ENCODE measurements at places on chromosomes 7 and 10.

GRCh38 chr7:91694351-91694841, 186.1 kb downstream of the MTERF1 start:
- DNase-seq: no peak

DNA sequence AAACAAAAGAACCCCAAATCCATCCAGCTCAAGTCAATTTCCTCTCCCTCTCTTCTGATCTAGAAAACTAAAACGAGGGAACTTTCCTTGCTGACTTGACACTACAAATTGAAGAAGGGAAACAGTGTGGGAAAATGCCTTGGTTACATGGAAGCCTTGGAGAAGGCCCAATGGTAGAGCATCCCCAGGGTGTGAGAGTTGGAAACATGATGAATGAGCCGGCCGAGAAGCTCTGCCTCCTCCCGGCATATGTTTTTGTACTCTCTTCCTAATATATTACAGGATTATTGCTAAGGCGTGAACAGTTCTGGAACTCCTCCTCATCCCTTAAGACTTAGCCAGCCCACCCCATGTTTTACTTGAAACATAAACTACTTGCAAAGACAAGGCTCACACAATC, 618.2 kb upstream of the MGMT start:
- no peak for DNase-seq

DNA sequence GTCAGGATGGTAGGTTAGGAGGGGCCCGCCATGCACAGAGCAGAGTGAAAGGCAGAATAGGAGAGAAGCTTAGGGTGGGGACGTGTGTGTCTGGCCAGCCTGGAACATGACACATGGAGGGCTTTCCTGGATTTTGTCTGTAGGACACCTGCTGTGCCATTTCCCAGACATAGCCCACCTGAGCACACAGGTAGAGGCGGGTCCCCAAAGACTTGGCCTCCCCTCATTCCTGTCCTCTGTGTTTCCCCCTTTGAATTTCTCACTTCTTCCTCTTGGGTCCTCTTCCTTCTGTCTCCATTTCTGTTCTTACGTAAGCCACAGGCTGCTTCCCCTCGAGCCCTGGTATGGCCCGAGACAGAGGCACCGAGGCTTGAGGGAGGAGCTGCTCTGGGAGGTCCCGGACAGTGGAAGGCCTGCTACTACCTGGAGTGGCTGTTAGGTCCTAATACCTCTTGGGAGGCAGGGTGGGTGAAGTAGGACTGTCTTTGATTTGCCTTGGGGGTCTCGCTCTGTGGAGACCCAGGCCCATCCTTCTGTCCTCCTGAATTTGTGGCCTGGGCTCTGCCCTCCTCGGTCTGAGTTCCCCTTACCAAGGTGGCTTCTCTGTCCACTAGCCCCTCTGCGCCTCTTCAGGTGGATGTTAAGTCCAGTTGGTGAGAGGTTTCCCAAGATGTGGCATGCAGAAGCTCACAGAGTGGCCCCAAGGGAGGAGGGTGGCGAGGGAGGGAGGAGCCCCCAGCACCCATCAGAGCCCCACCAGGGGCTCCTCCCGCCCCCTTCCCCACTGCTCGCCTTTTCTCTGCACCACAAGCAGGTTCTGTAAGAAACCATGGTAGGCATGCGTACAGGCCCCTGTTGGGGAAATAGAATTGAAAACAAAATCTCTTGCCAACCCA, 5.5 kb downstream of the ZNF775 start:
- DNase-seq: no peak

- no peak for DNase-seq
Measured at GRCh38 chr7:28490831-28491230, 78.5 kb downstream of the CREB5 start.

GRCh38 chr7:26155531-26156375, 3.8 kb downstream of the NFE2L3 start:
- no peak for DNase-seq

GRCh38 chr7:84042110-84042539, 152.5 kb downstream of the SEMA3A start:
- DNase-seq: no peak

- DNase-seq: no peak
Measured at GRCh38 chr10:30792025-30792424, 162.5 kb upstream of the LYZL2 start.

GRCh38 chr10:64626924-64627323, 1105.7 kb downstream of the REEP3 start:
- peak; percentile 28 for DNase-seq

- DNase-seq: no peak
Measured at GRCh38 chr7:156802214-156802613, 90.8 kb downstream of the LMBR1 start.

DNA sequence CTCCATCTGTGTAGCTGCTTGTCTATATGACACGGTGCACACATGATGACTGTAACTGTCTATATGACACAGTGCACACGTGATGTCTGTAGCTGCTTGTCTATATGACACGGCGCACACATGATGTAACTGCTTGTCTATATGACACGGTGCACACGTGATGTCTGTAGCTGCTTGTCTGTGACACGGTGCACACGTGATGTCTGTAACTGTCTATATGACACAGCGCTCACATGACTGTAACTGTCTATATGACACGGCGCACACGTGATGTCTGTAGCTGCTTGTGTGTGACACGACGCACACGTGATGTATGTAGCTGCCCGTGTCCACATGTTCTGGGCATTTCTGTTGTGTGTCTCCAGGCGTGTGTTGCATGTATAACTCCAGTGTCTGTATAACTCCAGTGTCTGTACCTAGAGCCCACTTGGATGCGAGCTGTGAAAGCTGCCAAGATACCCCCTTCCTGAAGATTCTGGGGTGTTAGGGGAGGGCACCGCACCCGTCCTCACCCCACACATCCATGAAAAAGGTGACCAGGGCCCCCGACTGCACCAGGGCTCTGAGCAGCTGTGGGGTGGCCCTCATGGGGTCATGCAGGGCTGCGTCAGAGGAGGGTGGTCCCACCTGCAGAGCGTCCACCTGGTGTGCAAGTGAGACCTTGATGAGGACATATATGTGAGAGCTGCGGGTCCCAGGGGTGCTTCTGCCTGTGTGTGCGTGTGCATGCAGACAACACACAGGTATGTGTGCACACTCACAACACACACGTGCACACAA, 137.9 kb downstream of the ELFN1 start:
- DNase-seq: no peak

DNA sequence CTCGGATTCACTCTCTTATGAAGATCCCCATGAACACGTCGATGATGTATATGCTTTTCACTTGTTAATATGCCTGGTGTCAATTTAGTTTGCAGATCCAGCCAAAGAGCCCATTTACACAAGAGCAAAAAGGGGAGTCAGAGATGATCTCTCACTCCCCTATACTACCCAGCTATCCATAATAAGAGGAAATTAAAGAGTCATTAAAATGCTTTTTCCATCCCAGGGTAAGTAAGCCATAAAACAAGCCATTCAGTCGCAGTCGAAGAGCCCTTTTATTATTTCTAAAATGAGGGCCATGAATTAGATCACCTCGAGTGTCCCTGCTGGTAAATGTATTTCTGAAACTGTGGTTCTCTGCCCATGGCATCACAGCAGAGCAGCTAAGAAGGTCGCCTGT, 41.2 kb downstream of the CHCHD3 start:
- no peak for DNase-seq

DNA sequence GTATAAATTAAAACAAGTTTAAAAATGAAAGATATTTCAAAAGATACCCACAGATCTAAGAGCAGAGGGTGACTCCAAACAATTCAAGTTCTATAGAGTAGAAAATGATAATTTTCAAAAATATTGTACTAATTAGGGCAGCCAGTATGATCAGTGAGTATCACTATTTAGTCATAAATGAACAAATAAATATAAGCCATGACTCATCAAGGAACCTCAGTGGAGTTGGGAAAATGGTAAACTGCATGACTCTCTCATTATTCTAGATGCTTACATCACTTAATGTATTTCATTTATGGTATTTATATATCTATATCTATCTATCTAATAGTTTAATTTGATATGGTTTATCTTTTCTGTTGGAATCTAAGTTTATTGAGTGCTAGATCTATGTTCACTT, 94.3 kb downstream of the THSD7A start:
- no peak for DNase-seq

- no peak for DNase-seq
Measured at GRCh38 chr10:24344279-24344678, 135.3 kb downstream of the KIAA1217 start.

DNA sequence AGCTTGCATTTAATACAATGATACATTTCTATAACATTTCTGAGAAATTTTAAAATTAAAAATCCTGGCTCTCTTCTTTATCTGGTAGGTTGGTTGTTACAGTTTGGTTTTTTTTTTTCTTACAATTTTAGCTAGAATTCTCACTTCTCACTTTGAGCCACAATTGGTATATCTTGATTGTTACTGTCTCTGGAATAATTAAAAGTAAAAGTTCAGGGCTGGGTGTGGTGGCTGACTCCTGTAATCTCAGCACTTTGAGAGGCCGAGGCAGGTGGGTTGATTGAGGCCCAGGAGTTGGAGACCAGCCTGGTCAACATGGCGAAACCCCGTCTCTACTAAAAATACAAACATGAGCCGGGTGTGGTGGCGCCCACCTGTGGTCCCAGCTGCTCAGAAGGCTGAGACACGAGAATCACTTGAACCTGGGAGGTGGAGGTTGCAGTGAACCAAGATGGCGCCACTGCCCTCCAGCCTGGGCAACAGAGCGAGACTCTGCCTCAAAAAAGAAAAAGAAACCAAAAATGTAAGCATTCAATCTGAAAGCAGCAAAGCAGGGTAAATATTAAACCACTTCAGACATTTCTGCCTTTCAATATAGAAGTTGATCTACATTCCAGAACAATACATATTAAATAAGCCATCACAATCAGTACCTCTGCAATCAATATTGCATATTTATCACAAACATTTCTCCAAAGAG, 88.6 kb upstream of the PFKP start:
- no peak for DNase-seq

DNA sequence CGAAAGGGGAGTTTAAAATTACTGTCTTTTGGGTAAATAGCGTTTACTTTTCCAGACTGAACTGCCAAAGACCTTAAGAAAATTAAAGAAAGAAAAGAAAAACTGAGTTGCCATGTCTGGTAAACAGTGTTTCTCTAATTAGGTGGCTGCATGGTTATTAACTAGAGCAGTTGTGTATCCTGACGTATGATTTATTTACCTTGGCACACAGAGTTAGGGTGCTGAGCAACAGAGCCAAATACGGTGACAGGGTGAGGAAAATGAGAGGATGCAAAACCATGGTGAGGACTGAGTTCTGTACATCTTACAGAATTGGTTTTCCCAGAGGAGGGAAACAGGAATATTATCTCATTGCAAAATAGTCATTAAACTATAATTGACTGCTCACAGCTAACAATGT, 546.4 kb upstream of the FZD8 start:
- no peak for DNase-seq

DNA sequence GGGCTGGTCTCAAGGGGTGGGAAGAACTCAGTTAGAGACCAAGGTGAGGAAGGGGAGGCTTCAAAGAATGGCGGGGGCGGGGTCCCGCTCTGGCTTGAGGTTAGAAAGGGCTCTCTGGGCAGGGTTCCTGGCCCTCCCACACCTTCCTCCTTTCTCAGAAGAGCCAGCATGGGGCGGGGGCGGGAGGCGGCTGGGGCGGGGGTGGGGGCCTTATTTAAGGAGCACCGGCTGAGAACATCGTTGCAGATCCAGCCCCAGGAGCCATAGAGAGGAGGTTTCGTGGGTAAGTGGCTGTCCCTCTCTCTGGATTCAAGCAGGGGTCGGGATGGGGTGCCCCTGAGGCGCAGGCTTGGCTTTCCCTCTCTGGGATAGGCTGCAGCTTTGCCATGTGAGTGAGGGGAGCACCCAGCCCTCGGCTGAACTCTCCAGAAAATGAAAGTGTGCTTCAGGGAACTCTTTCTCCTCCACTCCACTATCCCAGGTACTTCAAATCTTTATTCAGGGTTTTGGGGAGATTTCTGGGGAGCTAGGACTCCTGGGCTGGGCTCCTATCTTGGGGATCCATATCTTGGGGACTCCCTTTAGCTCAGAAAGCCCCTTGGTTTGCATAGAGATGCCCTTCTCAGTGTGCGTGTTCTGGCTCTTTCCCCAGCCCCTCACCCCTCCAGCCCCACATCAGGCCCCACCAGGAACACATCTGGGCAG, 3.3 kb upstream of the CUEDC2 start:
- no peak for DNase-seq

GRCh38 chr7:88789480-88790064, 6.0 kb downstream of the TEX47 start:
- DNase-seq: no peak

GRCh38 chr7:65827366-65827765, 45.5 kb upstream of the VKORC1L1 start:
- no peak for DNase-seq

DNA sequence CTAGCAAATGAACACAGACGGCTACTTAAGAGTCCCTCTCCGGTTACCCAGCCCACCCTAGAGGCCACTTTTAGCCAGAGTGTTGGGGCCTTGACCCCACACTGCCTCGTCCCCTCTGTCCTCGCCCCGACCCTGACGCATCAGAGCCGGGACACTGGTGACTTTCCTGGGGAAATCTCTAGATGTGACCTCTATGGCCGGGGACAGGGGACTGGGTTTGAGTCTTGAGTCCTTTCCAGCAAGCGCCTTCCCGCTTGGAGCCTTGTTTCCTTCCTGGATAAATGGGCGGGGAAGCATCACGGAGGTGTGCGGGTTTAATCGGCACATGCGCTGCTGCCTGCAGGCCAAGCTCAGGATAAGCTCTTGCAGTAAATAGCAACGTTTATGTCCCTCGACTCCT, 40.7 kb downstream of the NPTX2 start:
- no peak for DNase-seq

DNA sequence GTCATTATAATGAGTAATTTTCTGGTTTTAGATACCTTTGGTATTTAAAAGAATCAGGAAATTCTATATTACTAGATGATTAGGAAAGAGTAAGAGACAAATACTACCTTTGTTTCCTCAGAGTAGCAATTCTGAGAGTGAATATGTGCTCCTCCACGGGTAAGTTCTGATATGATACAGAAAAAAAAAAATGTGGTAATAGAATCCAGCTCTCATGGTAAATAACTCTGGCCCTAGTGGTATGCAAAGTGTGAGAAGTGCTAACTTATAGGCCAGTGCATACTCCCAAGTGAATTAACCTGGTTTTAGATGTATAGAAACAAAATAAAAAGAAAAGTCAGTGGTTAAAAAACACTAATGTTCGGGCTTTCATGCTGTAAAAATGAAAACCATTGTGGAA, 512.6 kb upstream of the SEMA3D start:
- DNase-seq: no peak

- DNase-seq: no peak
Measured at GRCh38 chr7:9981742-9982349, 991.8 kb upstream of the PHF14 start.

GRCh38 chr10:131446171-131446570, 134.7 kb upstream of the TCERG1L start:
- no peak for DNase-seq

- DNase-seq: no peak
Measured at GRCh38 chr7:114622221-114622620, 207.6 kb downstream of the FOXP2 start.

GRCh38 chr7:6162331-6162620, 110.1 kb downstream of the CYTH3 start:
- DNase-seq: no peak

DNA sequence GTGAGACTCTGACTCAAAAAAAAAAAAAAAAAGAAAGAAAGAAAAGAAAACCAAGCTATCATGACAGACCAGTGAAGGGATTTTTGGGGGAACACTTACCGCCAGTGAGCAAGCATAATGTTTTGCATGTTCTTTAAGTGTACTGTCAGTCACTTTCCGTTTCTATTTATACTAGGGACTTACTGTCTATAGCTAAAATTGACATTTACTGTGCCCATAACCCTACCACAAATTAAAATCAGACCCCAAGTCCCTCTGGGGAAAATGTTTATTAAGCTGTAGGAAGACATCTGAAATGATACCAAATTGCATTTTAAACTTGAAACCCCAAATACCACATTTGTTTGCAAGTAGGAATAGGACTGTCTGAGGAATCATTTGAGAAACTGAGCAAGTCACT, 252.8 kb downstream of the TRIL start:
- DNase-seq: no peak
